Thoracic aorta (tissue), 2 donors: ENCODE measurements at places on chromosomes 6 and 20. TPM values are rescaled to one million over a fixed set of nuclear protein-coding genes. Genes with fewer than 3 reads are reported as not detected.

- DNase-seq, result no peak
These were observed 66.1 kb downstream of the SMLR1 start for GRCh38 chr6:130893277-130893676.

DNA sequence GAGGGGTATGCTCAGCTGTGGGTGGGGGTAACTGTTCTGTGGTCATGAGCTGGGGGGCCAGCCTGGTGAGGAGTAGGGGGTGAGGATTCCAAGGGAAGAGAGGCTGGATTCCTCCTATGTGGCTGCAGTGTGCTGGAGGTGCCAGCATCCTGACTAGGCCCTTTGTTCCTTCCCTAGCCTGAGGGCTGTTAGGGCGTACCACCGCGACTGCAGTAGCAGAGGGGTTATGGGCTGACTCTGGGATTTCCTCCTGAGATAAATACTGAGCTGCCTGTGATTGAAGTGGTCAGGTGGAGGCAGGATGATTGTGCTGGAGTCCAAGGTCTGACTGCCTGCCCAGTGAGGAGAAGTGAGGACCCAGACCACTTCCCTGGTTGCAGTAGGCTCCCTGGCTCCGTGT is 205.3 kb downstream of the ADGRG6 start:
- no peak for DNase-seq

DNA sequence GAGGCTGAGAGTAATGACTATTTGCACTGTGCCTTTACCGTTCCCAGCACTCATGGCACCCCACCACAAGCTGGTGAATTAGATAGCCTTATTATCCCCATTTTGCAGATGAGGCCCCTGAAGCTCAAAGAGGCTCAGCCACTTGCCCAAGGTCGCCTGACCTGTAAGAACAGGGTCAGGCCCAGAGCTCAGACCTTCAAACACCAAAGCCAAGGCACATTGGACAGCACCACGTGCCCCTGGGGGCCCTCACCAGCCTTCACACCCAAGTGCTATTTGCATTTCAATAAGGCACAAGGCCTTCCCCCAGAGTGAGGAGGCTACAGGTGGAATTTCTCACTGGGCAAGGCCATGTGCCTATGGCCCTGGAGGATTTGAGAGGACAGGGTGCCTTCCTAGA is 14.2 kb upstream of the C6orf132 start:
- DNase-seq, result no peak

GRCh38 chr20:49742948-49743347 is 29.3 kb upstream of the B4GALT5 start:
- no peak for DNase-seq

GRCh38 chr20:58967652-58968429 is 13.2 kb upstream of the NELFCD start:
- DNase-seq, result no peak

DNA sequence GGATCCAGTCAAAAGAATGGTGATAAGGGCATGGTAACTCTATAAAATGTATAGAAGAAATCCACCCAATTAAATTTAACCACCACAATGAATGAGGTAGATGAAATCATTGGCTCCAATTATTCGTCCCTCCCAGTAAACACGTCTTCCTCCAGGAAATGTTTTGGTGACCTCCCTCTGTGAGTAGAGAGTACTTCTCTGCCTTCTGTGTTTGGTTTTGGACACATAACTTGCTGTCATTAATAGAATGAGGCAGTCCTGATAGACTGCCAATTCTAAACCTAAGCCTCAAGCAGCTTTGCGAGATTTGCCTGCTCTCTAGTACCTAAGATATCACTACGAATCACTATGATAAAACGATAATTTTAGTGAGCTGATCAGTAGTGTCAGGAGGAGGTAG is 632.8 kb downstream of the HDGFL1 start:
- DNase-seq, result no peak

DNA sequence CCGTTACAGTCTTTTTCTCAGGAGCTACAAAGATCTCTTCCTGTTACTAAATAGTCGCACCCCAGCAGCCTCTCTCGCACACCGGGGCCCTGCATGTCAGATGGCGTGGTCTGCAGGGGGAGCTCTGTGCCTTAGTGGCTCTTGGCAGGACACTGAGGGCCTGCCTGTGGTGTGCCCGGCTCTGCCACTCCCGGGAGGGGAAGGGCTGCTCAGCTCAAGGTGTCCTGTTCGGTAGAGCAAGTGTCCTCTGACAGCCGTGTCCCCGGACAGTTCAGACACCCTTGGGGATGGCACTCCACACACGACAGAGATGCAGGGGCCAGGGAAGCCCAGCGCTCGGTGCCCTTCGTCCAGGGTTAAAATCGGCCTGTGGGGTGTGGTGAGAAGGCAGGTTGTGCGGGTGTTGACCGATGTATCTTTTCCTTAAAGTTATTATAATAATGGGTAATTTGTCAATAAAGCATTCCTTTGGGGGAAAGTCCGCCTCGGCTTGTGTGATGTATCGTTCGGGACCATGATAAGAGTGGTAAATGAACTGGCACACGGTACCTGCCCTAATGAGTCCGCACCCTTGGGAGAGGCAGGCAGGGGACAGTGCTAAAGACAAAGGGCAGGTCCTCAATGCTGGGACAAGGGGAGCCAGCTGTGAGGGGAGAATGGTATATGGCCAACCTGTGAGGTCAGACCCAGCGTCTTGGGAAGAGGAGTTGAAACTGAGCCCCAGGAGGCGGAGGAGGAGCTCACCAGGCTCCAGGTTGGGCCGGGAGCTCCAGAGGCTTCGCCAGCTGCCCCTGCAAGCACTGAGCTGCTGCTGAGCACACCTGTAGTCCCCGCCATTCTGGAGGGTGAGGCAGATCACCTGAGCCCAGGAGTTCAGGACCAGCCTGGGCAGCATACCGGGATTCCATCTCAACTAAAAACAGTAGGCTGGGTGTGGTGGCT is 3.6 kb upstream of the DNAJC5 start:
- no peak for DNase-seq

DNA sequence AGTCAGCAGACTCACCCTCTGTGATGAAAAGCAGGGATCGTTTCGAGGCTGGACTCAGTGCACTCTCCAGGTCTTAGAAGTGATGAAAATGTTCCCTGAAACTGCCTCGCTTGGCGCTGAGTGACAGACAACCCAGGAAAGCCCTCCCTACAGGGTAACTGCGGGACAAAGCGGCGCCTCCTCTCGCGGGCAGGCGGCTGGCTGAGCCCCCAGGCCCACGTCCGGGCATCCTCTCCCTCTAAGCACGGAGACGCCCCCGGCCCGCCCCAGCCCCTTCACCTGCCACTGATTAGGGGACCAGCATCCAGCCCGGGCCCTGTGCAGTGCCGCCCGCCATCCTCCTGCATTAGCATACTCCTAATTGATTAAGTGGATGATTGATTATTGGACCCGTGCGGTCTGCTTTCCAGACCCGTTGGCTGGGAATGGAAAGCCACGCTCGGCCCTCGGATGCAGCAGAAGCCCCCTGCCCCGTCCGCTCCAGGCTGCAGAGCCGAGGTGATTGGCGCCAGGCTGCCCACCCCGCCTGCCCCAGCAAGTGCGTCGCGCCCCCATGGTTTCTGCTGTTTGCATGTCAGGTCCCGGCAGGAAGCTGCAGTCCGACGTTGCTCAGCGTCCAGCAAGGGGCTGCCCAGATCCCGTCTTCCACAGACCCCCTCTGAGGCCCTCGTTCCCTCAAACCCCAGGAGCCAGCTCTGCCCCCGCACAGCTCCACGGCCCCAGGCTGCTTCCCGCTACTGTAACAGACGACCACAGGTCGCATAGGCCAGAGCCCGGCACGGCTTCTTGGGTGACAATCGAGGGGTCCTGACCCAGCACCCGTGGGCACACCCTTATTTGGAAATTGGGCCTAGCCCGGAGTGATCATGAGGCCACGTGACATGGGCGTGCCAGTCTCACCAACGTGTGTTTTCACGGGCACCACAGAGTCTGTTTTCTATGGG is 131.6 kb downstream of the DLL1 start:
- DNase-seq, result no peak

DNA sequence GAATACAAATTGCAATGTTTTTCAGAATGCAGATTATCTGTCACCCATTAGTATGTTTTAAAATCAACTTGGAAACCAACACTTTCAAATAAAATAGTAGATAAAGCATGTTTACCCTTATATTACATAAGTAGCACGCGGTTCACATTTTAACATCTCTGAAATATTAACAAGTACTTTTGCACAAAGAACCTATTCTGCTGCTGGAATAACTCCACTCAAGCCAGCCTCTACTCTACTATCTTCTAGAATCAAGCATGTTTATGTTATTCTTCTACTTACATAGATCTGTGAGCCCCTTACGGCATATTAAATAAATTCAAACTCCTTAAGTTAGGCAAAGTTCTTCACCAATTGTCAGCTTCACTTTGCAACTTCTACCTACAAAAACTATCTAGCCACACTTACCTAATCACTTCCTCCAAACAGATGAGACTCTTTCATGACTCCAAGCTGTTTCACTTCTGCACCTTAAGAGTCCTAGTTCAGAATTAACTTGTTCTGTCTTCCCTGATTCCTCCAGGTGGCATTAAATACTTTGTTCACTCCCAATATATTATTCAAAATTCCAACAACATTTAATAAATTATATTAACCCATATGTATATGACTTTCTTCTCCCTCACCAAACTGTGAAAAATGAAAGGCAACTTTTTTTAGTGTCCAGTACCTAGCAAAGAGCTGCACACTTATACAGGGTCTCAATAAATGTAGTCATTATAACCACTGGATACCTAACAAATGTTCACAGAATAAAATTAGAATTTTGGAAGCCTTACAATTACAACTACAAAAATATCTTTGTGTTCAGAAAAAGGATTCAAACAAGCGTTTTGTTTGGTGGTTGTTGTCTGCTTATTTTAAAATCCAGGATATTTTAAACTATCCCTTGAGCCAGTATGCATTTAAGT is 12.1 kb downstream of the CEP85L start:
- DNase-seq, result no peak

DNA sequence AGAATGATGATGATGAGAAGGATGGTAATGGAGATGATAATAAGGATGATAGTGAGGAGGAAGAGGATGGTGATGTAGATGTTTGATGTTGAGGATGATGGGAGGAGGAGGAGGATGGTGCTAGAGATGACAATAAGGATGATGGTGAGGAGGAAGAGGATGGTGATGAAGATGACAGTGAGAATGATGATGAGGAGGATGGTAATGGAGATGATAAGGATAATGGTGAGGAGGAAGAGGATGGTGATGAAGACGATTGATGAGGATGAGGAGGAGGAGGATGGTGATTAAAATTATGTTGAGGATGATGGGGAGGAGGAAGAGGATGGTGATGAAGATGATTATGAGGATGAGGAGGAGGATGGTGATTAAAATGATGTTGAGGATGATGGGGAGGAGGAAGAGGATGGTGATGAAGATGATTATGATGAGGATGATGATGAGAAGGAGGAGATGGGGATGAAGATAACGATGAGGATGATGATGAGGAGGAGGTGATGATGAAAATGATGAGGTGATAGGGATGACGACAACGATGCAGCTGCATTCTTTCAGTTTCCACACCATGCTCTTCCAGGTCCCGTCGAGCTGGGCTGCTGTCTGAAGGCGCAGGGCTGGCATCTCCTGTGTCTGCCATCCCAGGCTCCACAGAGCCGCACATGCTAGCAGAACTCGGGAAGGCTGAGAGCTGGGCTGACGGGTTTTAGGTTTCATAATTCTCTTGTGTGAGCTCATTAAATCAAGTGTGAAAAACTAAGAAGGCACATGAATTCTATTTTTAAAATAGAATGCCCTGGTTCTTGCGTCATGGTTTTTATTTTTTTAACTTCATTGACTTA is 274.9 kb downstream of the SMOC2 start:
- DNase-seq, result no peak

DNA sequence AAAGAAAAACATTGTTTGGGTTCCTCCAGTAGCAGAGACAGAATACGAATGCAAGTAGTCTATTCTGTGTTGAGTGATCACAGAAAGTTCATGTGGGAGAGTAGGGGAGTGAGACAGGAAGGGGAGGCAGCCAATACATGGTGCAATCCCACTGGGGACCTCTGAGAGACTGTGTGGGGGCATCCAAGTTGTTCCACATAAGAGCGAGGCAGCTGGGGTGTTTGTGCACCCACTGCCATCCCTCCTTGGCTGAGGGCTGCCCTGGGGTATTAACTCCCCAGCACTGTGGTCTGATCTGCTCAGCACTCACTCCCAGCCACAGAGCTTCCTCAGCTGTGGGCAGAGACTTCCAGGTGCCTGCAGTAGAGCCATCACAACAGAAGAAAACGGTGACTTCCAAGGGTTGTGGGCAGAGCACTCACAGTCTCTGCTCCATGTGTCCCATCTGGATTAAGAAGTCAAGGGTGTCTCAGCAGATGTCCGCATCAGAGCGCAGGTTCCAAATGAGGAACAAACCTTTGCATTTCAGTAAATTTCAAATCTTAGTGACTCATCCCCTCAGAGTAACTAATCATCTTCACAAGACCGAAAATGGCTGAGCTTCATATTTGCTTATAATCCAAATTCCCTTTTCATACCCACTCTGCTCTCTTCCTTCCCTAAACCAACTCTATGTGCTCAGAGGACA is 101.9 kb upstream of the NAA20 start:
- no peak for DNase-seq

- DNase-seq, result no peak
These were observed 90.7 kb upstream of the PRDM1 start for GRCh38 chr6:105995391-105995865.

DNA sequence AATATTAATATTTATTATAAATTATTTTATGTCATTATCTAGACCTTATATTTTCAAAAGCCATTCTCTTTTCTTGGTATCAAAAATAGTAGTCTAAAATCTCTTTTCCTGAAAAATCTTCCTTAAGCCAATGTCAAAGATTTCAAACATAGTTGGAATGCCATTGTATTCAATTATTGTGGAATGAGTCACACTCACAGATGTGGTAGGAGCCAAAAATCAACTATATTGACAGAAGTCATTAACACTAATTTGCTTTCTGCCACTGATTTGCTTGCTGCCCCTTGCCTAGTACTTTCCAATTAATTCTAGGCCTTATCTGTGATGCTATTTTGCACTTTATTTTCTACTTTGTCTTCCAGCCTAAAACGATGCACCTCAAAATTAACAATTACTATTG is 1326.3 kb upstream of the GJE1 start:
- DNase-seq, result no peak

GRCh38 chr6:120302041-120302440 is 952.5 kb upstream of the MAN1A1 start:
- DNase-seq, result no peak

DNA sequence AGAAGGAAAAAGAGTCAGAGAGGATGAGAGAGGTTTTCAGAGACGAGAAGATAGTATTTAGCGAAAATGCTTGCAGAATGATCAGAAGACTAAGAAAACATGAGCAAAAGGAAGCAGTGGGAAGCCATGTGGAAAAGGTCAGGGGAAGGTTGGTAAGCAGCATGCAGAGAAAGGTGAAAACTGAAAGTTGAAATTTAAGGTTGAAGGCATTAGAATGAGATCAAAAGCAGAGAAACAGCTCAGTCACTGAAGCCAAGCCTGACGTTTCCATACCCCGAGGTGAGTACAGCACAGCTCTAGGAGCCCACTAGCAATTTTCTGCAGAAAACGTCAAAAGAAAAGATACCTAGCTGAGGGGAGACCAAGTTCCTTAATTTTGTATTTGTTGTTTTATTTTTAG is 19.1 kb upstream of the TFB1M start:
- no peak for DNase-seq

VPS16 gene
- 21.8 TPM for total RNA-seq

SMPDL3A gene
- 8.0 TPM for total RNA-seq

CLPSL1 gene
- total RNA-seq, result not detected

NMBR gene
- 0.49 TPM for total RNA-seq

SLC22A16 gene
- total RNA-seq, result 3.8 TPM

SAMD3 gene
- 1.2 TPM for total RNA-seq

ZBTB46 gene
- total RNA-seq, result 9.3 TPM

CDSN gene
- total RNA-seq, result 1.6 TPM
